ENCODE measurements at places on chromosomes 2 and 18.

DNA sequence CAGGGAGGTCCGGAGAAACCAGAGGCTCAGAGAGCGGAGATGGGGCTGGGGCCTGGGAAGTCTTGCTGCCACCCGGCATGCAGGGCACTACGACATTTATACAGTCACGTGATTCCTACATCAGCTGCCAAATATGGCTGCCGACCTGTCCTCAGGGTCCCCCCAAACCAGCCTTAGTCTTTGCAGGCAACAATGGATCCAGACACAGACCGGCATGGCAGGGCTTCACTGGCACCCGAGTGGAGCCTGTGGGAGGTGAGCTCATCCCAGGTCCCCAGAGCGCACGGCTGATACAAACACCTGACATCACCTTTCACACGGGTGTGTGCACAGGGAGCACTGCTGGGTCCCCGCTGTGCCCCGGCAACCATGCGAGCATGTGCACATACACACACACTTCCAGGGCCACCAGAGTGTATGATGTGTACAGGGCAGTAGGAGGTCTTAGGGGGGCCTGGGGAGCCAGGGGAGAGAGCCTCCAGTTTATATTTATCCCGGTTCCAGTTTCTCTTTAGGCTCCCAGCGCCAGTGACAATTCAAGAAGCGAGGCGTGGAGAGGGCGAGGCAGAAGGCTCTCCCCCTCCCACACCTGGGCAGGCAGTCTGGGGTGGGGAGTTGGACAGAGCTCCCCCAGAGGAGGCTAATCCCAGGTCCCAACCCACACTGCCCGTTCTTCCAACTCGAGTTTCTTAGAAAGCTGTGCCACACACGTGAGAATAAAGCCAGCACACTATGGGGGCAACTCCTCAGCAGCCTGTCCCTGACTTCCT, 2.7 kb downstream of the SEMA4C start:
- DNase-seq, result no peak

DNA sequence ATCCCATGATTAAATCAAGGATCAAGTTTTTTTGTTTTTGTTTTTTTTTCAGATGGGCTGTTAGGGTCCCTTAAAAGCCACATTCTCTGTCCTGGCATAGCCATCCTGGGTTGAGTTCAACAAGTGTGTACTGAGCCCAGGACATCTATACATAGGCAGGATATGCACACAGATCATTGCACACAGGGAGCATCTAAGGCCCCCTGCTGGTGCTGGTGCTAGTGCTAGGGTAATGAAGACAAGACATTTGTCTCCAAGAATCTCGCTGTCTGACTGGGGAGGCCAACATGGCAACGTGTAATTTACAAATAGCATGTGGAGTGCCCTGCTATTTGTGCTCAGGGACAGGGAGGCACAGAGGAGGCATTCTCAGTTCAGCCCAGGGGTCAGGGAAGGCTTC, 124.5 kb downstream of the VAPA start:
- DNase-seq, result no peak

GRCh38 chr18:13436576-13436975, 218.0 kb downstream of the LDLRAD4 start:
- DNase-seq, result no peak

GRCh38 chr18:25109484-25109883, 242.5 kb downstream of the ZNF521 start:
- no peak for DNase-seq

- DNase-seq, result no peak
These were observed 103.6 kb upstream of the SERPINE2 start for GRCh38 chr2:224142397-224143312.

DNA sequence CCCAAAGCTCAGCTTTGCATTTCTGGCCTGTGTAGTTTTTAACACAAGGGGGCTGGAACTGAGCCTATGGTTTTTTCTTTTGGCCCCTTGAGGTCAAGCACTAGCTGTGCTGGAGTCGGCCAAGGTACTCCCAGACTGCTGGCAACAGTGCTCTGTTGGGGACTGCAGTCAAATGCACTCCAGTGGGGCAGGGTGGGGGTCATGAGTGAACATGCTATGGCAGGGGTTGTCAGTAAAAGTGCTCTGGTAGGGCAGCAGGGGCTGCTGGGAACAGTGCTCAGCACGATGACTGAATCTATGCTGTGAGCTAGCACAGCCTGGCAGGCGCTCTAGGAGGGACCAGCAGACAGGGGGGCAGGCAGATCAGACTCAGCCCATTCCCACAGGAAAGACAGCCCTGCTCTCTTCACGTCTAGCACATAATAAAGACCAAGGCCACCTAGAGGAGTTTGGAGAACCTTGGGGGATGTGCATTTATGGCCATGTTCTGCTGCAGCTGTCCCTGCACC, 55.0 kb upstream of the CERS6 start:
- DNase-seq, result no peak

GRCh38 chr2:122955776-122956175, 1069.3 kb upstream of the CNTNAP5 start:
- DNase-seq, result no peak

- DNase-seq, result no peak
These were observed 625 bp downstream of the LYPD6 start for GRCh38 chr2:149331023-149331400.

DNA sequence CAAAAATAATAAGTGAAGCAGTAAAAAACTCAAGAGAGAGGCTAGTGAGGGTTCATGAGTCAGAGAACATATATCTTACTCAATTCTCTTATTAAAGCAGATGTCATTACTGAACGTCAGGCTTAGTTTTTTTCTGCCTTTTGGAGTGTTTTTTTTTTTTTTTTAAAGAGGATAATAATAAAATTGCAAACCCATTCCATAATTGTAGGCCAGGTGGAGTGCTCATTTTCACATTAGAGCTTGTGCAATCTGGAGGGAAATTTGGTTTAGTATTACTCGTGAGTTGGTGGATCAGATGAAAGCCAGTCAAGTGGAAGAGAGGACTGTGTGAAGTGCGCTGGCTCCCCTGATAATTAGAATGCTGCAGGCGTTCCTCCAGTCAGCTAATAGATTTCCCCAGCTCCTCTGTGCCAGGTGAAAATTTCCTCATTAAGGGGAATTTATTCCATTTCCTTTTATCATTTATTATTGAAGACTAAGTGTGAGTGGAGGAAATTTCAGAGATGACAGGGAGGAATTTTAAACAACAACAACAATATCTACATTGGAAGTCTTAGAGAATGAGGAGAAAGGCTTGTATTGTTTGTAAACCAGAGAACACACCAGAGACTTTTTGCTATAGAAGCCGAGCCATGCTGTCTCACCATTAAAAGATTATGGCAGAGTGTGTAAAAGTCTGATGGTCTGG, 74.6 kb downstream of the CPS1 start:
- no peak for DNase-seq

GRCh38 chr18:74342416-74343043, 26.9 kb downstream of the C18orf63 start:
- DNase-seq, result no peak

- no peak for DNase-seq
These were observed 22.0 kb upstream of the INHBB start for GRCh38 chr2:120323807-120324399.

GRCh38 chr18:35512761-35513160, 15.0 kb upstream of the INO80C start:
- DNase-seq, result no peak

DNA sequence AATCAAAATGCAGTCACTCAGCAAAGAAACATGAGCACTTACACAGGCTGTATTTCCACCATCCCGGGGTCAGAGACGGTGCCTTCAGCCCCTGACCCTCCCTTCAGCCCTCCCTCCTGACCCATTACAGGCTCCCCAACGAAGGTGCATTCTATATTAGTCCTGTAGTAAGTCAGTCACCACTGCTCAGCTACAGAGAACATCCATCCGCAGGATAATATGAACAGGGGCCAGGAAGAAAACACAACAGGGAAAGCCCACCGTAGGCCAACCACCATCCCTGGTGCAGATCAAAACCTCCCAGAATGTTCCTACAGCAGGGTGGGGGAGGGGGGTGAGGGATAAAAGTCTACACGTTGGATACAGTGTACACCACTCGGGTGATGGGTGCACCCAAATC, 15.1 kb downstream of the PXDN start:
- no peak for DNase-seq

- DNase-seq, result no peak
These were observed 10.4 kb downstream of the FIGLA start for GRCh38 chr2:70779911-70780545.

GRCh38 chr2:69816923-69817542, 12.4 kb upstream of the GMCL1 start:
- peak; percentile 55 for DNase-seq

GRCh38 chr2:138335036-138335435, 166.5 kb upstream of the SPOPL start:
- no peak for DNase-seq

DNA sequence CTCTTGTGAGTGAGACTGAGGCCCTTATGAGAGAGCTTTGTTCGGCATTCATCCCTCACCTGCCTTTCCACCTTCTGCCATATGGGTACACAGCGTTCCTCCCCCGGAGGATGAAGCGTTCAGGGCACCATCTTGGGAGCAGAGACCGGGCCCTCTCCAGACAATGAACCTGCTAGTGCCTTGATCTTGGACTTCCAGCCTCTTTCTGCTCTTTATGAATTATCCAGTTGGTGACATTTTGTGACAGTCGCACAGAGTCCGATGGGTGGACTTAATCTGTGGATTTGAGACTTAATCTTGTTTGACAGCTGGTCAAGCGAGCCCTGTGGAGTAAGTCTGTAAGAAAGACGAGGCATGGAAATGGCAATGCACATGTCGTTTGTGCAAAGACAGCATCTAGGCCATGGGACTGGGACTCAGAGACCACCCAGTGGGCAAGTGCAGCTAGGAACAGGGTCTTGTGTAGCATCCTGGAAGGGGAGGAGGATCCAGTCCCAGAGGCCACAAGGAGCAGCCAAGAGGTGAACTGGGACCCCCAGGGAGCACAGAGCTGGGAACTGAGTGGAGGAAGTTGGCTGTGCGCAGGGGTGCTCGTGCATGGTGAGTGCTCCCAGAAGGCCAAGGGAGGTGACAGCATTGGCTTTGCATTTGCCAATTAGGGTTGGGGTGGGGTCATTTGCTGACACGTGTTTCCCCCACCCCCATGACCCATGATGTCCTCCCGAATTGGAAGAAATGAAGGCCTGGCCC, 69.5 kb upstream of the HDAC4 start:
- no peak for DNase-seq

DNA sequence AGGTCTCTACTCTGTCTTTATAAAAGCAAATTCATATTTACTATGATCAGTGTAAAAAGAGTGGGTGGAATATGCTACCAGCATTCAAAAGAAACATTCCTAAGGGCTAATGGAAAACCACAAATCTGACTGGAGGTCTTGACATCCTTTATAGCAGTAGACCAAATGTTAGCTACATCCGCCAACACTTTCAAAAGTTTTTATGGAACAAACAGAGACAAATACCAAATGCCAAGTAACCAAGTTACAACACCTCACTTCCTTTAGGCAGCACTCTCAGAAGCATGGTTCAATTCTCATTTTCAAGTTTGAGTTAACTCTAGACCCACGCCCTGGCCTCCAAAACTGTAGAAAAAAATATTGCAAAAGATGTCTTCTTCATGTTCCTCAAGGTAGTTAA, 78.3 kb upstream of the SETBP1 start:
- no peak for DNase-seq

DNA sequence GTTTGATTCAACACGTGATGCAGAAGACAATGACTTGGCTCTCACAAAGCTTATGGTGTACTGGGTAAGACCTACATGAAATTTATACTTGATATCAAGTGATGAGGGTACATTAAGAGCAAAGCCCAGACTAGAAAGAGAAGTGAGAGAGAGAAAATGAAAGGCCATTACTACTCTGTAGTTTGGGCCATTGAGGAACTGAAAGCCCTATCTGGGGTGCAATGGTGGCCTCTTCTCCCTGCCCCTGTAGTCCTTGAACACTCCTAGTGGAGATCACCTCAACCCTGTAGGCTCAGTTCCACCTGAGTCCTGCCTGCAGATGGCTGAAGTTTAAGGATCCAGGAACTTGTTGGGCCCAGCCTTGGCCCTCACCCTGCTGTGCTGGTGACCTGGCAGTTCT, 569.8 kb upstream of the MEX3C start:
- DNase-seq, result peak; percentile 32

DNA sequence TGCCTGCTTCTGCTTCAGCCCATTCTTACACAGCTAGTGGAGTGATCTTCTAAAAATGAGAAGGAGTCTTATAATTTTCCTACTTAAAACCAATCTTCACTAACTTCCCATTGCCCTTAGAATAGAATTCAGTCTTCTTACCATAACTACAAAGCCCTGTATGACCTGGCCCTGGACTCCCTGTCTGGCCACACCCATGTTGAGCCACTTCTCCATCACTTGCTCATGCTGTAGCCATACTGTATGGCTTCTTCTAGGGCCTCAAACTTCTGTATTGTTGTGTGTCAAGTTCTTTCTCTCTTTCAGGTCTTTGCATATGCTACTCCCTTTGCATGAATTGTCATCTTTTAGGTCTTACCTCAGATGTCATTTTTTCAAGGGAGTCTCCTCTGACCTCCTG, 11.2 kb downstream of the DGUOK start:
- no peak for DNase-seq

DNA sequence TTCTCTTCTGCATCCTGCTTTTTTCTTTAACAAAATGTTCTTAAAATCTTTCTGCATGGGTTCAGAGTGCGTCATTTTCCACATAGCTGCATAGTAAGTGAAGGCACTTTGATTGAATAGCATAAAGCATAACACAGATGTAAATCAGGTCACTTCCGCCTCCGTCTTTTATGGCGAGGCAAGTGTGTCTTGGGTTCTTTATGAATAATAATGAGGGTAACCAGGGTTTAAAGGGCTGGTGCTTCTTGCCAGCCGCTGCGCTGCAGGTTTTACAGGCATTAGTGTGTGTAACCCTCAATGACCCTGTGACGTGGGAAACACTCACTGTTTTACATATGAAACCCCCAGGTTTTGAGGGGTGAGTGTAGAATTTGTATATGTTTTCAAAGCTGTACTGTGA, 164.2 kb downstream of the MYT1L start:
- DNase-seq, result no peak

DNA sequence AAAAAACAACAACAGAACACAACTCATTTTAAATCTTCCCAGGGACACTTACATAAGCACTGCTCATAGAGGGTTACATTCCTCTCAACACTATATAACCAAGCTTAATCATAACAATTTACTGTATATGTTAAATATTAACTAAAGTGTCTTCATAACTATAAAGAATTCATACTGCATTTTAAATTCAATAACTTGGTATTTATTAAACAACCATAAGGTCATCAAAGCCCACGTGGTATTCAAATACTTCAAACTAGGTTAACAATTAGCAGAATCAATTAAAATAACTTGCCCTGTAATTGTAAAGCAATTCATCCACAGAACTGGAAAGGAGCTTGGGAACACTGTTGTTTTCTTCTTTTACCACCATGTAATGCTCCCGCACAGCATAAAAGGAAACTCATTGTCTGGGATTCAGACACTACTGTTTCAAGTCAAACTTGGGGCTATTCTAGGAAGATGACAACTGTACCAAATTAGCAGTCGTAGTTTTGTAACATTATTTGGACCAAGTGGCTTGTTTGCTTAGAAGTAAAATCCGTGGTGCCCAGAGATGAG, 10.4 kb downstream of the GAREM1 start:
- no peak for DNase-seq

All from GM20000 (cell line).